Upper lobe of right lung (tissue), 1 donor: ENCODE measurements at places on chromosomes 6 and 20. TPM values are rescaled to one million over a fixed set of nuclear protein-coding genes. Genes with fewer than 3 reads are reported as not detected.

GRCh38 chr20:58642441-58642840, 8.6 kb upstream of the STX16 start:
- H3K36me3 ChIP-seq = no peaks in the 10 kb centered on the region
- H3K27me3 ChIP-seq = peaks cover 4% of the 10 kb centered on the region
- no peaks in the 10 kb centered on the region for H3K4me1 ChIP-seq
- no peak for DNase-seq

DNA sequence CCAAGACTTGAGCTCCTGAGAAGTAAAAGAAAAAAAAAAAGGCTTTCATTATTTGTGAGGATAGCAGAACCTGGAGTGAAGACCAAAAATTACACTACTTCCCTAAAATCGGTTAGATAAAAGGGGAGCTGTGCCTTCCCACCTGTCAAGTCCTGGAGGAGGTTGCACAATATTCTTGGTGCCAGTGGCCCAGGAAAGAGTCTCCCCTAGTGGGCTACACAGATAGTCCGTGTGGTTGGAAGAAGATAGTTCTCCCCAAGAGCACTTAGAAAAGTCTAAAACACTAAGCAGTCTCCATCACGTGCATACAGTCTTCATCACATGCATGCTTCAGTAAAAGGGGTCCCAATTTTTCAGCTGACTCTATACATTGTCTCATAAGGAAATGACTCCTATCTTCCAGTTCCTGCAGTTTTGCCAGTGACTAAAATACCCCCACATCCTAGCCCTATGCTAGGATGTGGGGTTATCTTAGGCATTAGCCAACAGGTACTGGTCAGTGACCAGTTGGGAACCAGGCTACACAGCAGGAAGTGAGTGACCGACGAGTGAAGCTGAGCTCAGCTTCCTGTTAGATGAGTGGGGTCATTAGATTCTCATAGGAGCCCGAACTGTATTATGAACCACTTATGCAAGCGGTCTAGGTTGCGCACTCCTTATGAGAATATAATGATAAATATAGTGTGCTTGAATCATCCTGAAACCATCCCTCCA, 199.5 kb upstream of the FAM83B start:
- no peak for DNase-seq
- no peaks in the 10 kb centered on the region for H3K36me3 ChIP-seq
- no peak overlapping the region for H3K27ac ChIP-seq
- H3K27me3 ChIP-seq = no peaks in the 10 kb centered on the region
- no peak overlapping the region for H3K4me3 ChIP-seq
- H3K4me1 ChIP-seq = no peaks in the 10 kb centered on the region

DNA sequence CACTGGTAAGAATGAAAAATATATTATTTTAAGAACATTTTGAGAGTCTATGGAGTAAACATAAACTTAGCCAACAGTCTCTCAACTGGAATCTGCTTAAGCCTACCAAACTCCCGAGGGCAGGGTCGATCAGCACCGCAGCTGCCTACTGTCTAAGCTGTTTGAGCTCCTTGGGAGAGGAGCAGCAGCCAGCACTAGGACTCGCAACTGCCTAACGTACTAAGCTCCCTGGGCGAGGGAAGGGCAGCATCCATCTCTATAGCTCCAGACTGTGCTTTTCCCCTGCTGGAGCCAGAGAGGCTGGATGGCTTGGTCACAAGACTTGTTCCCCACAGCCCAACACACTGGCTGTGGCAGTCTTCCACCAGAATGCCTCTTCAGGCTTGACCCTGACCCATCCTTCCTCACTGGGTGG, 96.4 kb downstream of the MOXD1 start:
- H3K27me3 ChIP-seq = no peaks in the 10 kb centered on the region
- no peaks in the 10 kb centered on the region for H3K36me3 ChIP-seq
- no peak overlapping the region for H3K4me3 ChIP-seq
- no peaks in the 10 kb centered on the region for H3K4me1 ChIP-seq

DNA sequence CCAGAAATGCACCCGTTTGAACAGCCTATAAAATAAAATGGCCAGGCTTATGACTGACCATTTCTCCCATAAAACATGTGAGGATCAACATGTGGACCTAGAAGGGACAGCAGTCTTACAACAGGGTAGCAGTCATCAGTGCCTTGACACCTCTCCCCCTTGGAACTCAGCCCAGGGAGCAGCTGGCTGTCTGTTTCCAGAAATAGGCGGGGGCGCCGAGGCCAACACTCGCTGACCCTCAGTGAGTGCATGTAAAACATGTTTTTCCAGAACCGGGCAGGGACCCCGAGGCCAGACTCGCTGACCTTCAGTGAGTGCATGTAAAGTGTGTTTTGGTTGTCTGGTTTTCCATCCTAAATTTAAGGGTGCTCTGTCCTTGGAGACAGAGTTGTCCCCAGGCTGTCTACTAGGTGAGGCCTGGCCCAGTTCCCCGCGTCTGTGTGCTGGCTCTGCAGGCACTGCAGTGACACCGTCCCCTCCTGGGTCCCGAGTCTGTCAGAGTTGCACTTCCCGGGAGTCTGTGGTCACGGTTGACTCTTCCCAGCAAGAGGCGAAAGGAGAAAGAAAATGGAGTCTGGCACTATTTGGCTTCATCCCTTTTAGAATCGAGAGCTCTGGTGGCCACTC, 19.8 kb upstream of the ADRM1 start:
- no peak for DNase-seq
- H3K27ac ChIP-seq = peak overlapping the region; percentile 17
- H3K4me1 ChIP-seq = peaks cover 3% of the 10 kb centered on the region
- H3K27me3 ChIP-seq = no peaks in the 10 kb centered on the region
- peaks cover 87% of the 10 kb centered on the region for H3K36me3 ChIP-seq

- no peak overlapping the region for H3K4me3 ChIP-seq
- H3K36me3 ChIP-seq = no peaks in the 10 kb centered on the region
- no peak for DNase-seq
- H3K27me3 ChIP-seq = no peaks in the 10 kb centered on the region
- no peak overlapping the region for H3K27ac ChIP-seq
- no peaks in the 10 kb centered on the region for H3K4me1 ChIP-seq
These were observed 142.0 kb downstream of the RNASET2 start for GRCh38 chr6:166814390-166814789.

DNA sequence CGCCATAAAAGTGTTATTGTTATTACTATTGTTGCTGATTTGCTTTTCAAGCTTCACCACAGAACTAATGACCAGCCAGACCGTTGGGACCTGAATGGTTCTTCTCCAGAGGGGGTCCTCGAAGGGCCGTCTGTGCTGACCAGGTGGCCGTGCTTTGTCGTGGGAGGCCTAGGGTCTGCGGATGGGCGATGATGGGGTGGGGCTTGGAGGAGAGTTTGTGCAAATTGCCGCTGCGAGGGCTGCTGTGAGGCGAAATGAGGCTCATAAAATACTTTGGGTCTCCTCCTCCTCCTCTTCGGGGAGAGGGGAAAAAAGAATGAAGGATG, 6.0 kb upstream of the ZBTB22 start:
- peaks cover 38% of the 10 kb centered on the region for H3K4me1 ChIP-seq
- H3K4me3 ChIP-seq = peak overlapping the region; percentile 78
- H3K27ac ChIP-seq = peak overlapping the region; percentile 84
- H3K27me3 ChIP-seq = no peaks in the 10 kb centered on the region
- peaks cover 27% of the 10 kb centered on the region for H3K36me3 ChIP-seq

DNA sequence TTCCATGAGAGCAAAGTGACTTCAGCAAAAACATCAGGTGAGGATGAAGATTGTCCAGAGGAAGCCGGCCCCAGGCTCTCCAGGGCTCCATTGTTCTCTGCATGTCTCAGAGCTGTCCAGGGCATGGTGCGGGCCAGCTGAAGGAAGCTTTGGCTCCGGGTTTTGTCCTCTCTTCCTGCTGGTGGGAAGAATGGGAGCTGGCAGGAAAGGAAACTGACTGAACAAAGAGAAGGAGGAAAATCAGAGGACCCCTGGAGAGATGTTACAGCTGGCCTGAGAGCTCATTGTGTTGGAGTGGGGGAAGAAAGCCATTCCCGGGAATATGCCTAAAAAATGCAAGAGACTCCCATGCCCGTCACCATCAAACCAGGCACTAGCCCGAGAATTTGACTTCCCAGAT, 27.1 kb downstream of the PRND start:
- H3K4me1 ChIP-seq = no peaks in the 10 kb centered on the region
- H3K4me3 ChIP-seq = no peak overlapping the region
- H3K27ac ChIP-seq = no peak overlapping the region
- H3K27me3 ChIP-seq = no peaks in the 10 kb centered on the region
- no peak for DNase-seq
- no peaks in the 10 kb centered on the region for H3K36me3 ChIP-seq

DNA sequence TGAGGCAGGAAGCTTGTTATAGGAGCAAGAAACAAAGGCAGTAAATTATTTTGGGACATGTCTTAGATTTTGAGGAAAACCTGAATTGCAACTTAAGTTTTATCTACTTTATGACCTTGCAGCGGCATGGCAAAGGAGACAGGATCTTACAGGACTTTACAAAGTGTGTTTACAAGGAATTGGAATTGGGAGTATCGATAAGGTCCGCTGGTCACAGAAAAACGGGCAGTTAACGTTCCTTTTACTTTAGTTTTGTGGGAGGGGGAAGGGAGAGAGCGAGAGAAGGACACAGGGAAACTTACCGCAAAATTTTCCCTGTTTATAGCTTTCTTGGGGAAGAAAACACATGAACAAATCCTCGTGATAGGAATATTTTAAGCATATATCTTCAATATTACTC, 1607.2 kb downstream of the GRIK2 start:
- H3K27ac ChIP-seq = no peak overlapping the region
- DNase-seq = no peak

DNA sequence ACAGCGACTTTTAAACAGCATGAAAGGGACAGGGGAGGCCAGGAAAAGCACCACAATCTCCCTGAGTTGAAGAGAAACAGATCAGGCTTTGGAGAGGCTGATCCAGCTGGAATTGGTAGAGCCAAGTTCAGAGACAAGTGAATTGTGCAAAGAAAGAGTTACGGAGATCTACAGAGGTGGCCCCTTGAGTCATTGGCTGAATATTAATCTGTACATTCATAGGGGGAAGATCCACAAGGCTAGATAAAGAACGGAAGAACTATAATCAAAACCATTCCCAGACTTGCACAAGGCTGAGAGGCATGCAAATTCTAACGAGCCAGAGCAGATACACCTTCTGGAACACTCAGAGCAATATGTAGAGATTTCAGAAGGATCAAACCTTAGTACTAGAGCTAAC, 14.2 kb upstream of the FOXQ1 start:
- H3K27ac ChIP-seq = no peak overlapping the region
- H3K4me1 ChIP-seq = no peaks in the 10 kb centered on the region
- no peaks in the 10 kb centered on the region for H3K27me3 ChIP-seq
- DNase-seq = no peak
- H3K4me3 ChIP-seq = no peak overlapping the region
- H3K36me3 ChIP-seq = no peaks in the 10 kb centered on the region

GRCh38 chr6:122154155-122154554, 245.3 kb upstream of the HSF2 start:
- H3K36me3 ChIP-seq = no peaks in the 10 kb centered on the region
- no peaks in the 10 kb centered on the region for H3K27me3 ChIP-seq
- no peaks in the 10 kb centered on the region for H3K4me1 ChIP-seq
- DNase-seq = no peak
- H3K27ac ChIP-seq = no peak overlapping the region

GTSF1L gene
- total RNA-seq = not detected

RSPO4 gene
- 10.9 TPM for total RNA-seq

TINAG gene
- not detected for total RNA-seq

CDSN gene
- total RNA-seq = not detected

SPEF1 gene
- 0.46 TPM for total RNA-seq

GINS1 gene
- total RNA-seq = 0.55 TPM

PCIF1 gene
- 43.1 TPM for total RNA-seq
